Ammon's horn (tissue), 1 donor: ENCODE measurements at places on chromosomes 1 and 21.

DNA sequence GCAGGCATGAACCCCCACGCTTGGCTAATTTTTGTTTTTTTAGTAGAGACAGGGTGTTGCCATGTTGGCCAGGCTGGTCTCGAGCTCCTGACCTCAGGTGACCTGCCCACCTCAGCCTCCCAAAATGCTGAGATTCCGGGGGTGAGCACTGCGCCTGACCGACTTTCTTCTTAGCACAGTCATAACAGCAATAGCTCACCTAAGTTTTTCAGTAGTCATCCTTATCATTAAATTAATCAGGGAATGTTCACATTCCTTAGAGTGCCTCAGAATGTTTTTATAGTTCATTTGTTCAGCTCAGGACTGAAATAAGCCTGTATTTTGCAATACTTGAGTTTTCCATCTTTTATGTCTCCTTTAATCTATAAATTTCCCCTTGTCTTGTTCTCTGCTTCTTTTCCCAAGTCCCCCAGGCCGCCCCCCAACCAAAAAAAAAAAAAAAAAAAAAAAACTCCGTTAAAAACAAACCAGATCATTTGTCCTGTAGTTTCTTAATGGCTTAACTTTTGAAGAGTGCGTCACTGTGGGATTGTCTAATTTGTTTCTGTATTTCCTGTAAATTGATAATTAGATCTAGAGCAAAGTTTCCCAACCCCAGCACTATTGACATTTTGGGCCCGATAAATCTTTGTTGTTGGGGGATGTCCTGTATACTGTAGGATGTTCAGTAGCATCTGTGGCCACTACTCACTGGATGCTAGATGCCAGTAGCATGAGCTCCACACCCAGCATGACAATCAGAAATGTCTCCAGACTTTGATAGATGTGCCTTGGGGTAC is 120.7 kb downstream of the ITSN1 start:
- DNase-seq, result no peak

DNA sequence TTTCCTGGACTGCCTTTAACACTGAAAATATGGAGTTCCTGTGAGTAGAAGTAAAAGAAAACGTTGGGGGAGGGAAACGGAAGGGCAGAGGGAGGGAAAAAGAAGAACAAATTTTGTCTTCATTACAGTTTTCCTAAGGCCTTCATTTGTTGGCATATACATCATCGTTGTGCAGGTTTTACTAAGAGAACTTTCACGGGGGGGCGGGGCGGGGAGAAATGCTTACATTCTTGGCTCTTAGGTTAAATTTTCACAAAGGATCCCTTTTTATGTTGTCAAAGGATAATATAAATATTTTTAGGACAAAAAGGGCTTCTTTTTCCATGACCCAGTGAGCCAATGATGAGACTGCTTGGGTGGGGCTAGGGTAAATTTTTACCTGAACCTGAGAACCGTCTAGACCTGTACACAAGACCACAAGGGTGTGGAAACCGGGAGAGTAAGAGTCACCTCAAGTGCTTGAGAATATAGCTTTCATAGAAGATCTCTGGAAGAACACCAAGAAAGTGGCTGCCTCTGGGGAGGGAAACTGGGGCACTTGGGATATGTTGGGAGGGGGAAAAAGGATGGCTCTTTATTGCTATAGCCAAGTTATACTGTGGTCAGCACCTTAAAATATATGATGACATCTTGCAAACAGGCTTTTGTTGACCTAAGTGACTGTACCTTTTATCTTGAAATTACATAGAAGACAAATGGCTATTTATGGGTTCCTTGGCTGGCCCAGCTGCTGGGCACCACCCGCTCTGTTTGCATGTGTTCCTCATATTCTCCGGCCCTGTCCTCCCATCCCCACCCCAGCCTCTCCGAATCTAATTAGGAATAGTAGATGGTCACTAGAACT is 2.0 kb upstream of the UTP25 start:
- DNase-seq, result no peak

- no peak for DNase-seq
These were observed 40.6 kb downstream of the ZBTB17 start for GRCh38 chr1:15935056-15935950.

GRCh38 chr21:41970106-41970391 is 16.2 kb upstream of the C2CD2 start:
- DNase-seq, result no peak

DNA sequence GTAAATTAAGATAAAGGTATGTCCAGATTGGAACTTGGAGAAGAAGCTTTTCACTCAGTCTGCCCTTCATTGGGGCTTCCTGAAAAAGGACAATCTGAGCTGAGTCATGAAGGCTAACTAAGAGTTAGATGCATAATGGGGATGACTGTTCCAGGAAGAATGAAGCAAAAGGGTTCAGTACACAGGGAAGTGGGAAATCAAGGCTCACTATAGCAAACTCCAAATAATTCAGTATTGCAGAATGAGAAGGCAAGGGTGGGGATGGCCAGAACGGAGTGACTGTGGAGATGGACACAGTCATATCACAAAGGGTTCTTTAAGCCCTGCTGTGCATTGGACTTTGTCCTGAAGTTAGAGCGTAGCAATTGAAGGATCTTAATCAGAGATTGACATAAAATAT is 158.3 kb downstream of the FGGY start:
- DNase-seq, result no peak

GRCh38 chr1:235913311-235913710 is 46.6 kb upstream of the LYST start:
- no peak for DNase-seq

DNA sequence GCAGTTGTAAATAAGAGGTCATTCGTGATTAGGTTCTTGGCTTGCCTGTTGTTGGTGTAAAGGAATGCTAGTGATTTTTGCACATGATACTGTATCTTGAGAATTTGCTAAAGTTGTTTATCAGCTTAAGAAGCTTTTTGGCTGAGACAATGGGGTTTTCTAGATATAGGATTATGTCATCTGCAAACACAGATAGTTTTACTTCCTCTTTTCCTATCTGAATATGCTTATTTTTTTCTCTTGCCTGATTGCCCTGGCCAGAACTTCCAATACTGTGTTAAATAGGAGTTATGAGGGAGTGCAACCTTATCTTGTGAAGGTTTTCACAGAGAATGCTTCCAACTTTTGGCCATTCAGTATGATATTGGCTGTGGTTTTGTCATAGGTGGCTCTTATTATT is 576.1 kb upstream of the RGS18 start:
- no peak for DNase-seq

GRCh38 chr1:33635336-33636012 is 163.0 kb downstream of the ZSCAN20 start:
- DNase-seq, result no peak

DNA sequence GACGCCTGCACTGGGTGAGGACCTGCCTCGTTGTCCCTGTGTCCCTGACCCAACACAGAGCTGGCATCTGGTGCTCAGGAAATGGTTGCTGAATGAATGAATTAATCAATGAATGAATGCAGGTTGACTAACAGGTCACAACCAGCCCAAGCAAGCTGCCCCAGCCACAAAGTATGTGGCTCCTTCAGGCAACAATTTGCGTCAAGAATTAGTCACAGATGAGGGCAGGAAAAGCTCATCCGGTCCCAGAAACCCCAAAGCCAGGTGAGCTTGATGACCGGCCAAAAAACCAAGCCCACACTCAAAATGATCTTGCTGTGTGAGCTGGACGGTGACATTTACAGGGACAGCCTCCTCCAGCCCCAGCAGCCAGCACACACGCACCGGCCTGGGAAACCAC is 40.6 kb upstream of the GPR153 start:
- no peak for DNase-seq

DNA sequence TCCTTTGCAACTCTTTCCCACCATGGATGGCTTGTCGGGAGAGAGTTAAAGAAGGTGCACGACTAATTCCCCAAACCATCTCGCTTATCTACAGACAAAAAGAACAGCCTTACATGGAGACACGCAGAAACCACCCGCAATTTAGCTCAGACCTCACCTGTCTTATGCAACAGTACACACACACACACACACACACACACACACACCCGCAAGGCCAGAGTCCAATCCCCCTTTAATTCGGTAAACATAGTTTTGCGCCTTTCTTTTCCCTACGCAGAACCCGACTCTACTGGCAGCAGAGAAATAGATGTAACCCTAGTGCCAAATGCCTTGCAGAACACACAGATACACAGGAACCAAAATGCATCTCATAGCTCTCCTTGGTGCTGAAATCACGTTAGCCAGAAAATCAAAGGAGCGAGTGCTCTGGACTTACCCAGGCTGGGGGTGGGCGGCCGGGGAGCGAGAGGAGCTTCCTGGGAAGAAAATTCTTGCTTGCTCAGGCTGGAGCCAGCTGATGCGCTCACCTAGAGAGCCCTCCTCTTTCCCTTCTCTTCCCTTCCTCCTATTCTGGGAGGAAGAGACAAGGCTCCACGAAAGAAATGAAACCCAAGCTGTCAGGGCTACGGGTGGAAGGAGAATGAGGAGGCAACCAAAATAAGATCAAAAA is 470 bp downstream of the TNR start:
- DNase-seq, result peak; percentile 60

DNA sequence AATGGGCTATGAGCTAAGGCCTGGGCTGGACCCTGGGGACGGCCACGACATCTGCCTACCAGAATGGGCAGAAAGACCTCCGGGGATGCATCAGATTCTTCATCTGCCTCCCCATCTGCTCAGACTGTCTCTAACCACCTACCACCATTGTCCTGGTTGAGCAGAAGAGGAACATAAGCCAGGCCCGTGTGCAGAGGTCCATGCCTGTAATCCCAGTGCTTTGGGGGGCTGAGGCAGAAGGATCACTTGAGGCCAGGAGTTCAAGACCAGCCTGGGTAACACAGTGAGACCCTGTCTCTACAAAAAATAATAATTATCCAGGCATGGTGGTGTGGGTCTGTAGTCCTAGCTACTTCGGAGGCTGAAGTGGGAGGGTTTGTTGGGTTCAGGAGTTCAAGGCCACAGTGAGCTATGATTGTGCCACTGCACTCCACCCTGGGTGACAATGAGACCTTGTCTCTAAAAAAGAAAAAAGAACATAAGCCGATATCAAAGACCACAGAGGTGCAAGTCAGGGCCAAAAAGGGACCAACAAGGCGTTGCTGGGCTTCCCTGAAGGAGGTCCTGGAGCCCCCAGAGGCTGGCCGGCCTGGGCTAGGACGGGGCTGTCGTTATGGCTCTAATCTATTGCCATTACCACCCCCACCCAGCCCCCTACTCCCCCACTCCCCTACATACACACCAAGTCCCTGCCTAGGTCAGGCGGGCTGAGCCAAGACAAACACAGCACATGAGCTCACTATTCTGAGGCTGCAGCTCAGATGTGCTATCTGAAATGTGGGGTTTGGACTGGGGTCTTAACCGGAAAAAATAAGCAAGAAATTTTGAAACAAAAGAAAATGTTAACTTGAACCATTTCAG is 239.2 kb upstream of the RAB4A start:
- DNase-seq, result no peak

DNA sequence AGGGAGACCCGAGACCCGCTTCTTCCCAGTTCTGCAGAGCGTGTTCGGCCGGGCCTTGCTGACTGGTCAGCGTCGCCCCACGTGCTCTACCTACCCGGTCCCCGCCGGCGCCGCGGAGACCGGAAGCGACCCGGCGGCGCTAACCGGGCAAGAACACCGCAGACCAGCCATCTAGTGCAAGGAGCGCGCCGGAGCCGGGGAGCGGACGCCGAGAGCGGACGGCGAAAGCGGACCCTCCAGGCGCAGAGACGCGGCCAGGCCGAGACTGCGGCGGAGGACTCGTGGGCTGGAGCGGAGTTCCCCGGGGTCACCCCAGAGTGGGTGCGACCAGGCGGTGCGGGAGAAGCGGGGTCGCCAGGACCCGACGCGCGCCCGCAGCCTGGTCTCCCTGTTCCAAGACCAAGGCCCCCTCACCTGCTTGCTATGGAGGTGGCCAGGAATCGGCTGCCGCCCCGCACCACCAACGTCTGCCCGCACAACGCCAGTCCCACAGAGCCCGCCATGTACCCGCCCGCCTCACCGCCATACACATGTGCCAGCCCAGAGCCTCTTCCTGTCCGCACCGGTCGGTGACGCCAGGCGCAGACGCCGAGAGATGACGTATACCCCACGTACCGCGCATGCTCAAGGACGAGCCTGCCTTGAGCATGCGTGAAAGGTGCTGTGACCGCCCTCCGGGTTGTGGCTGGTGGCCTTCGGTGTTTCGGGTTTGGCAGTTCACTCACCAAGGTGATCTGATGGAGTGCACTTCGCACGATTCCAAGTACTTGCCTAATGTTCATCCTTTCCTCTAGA is at the start of gene WDR4:
WDR4 (minus strand) TSS at position 547 of the 795 bp plus-strand sequence; CDS start at position 503, 44 bp downstream.
- peak; percentile 97 for DNase-seq

- peak; percentile 63 for DNase-seq
These were observed 19.5 kb downstream of the SZRD1 start for GRCh38 chr1:16386454-16387113.

GRCh38 chr1:223731133-223731770 is 18.9 kb downstream of the CAPN2 start:
- DNase-seq, result peak; percentile 74

GRCh38 chr1:244445320-244446181 is 6.2 kb downstream of the ADSS2 start:
- peak; percentile 71 for DNase-seq

DNA sequence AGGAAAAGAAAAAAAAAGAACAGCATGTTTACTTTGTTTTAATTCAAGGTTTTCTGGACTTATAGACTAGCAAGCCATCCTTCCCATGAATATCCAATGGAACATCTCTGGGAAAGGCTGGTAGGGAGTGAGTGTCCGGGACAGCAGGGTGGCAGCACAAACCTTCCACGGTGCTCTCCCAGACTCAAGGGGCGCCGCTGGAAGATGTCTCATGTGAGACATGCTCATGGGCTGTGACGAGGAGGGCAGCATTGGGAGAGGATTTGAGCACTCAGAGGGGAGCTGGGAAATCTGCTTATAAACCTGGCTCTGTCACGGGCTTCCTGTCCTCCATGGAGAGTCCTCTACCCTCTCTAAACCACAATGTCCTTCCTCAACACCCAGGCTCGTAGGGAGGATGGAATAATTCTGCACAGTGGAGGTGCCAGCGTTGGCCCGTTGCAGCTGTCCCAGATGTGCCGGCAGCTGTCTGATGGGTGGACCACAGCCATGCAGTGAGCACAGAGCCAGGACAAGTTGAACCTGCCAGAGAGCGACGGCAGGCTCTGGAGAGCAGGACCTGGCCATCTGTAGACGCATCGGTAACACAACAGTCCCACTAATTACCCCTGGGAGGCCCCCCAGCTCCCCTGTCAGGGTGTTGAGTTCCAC is 100.1 kb upstream of the IGSF21 start:
- DNase-seq, result no peak

GRCh38 chr1:183100361-183100974 is 77.2 kb downstream of the LAMC1 start:
- no peak for DNase-seq

GRCh38 chr1:91635763-91636162 is 135.1 kb downstream of the CDC7 start:
- DNase-seq, result no peak

DNA sequence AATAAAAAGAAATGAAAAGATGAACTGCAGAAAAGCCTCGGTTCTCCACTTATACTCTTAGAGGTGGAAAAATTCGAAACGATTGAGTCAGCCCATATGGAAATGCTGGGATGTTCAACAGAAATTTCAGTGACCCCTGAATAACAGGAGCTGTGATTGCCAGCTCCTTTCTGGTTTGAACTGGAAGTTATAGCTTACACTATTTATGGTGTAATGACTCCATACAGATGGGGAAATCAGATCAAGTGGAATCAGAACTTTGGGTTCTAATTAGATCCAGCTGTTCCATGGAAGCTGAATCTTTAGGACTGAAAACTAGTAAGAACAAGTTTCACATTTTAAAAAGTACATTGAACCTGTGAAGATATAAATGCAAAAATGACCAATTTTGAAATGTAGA is 569.3 kb upstream of the ZRANB2 start:
- DNase-seq, result no peak

- no peak for DNase-seq
These were observed 120.6 kb upstream of the LMO4 start for GRCh38 chr1:87208080-87208479.
